ENCODE measurements at places on chromosomes 11 and 22.

GRCh38 chr22:24290459-24290858 is 19.8 kb downstream of the SPECC1L start:
- DNase-seq = no peak

DNA sequence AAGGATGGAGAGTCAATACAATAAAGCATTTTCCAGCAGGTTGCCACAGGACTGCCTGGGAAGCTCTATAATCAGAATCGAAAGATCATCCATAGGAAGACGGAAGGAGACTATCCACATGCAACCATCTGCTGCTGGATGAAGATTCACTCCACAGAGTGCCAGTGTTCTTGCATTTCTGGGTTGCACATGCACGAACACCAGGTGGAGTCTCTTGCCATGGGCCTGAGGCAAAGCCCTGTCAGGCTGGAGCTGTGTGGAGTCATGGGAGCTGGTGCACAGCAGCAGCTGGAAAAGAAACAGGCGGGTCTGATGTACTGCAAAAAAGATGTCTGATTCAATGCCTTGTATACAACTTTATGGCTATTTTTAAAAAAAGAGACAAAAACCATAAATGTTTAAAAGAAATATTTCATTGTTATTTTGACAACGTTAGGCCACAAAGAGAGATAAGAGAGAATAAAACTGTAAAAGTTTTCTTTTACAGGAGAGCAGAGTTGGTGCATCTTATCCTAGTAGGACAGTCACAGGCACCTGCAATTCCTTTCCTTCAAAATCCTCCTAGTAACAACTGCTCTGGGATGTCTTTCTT is 12.9 kb upstream of the FAT3 start:
- DNase-seq = no peak

DNA sequence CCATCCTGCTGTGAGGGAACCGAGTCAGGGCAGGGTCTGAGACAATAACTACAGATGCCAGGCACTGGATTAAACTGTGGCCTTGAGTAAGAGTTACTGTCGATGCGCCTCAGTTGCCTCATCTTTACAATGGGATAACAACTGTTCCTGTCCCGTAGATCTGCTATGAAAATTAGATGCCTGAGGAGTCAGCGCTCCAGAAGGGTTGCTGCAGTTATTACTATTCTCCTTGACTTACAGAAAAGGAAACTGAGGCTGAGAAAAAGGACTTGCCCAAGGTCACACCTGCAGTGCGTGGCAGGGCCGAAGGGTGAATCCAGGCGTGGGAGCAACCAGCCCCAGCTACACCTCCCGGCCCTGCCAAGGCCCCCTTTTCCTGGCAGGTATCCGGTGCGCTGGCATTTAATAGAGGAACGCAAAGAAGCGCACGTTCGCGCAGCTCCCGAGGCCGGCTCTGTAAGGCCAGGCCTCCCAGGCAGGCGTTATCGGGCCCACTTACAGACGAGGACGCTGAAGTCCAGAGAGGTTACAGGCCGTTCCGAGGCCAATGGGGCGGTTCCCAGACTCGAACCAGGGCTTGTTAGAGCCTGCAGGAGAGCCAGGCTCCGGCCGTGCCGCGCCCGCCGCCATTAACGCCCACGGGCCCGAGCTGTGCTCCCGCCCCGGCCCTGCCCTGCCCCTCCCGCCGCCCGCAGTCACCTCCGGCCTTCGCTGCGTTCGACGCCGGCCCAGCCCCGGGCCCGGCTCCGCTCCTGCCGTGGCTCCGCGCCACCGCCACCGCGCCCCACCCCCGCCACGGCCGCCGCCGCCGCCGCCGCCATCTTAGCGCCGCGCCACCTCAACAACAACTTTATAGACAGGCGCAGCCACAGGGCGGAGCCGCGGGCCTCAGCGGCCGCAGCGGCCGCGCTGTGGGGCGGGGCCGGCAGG is at the start of gene C11orf68:
C11orf68 (minus strand) TSS at position 852 of the 930 bp plus-strand sequence; CDS start at position 821, 31 bp downstream.
- no peak for DNase-seq

- DNase-seq = no peak
Observed at GRCh38 chr11:61626580-61627380, 45.9 kb upstream of the SYT7 start.

- DNase-seq = peak; percentile 21
Observed at GRCh38 chr11:67118181-67118766, 789 bp upstream of the KDM2A start.

GRCh38 chr22:39170825-39171622 is 18.5 kb upstream of the CBX7 start:
- DNase-seq = peak; percentile 69

- no peak for DNase-seq
Observed at GRCh38 chr22:17916226-17916889, 108.0 kb downstream of the MICAL3 start.

DNA sequence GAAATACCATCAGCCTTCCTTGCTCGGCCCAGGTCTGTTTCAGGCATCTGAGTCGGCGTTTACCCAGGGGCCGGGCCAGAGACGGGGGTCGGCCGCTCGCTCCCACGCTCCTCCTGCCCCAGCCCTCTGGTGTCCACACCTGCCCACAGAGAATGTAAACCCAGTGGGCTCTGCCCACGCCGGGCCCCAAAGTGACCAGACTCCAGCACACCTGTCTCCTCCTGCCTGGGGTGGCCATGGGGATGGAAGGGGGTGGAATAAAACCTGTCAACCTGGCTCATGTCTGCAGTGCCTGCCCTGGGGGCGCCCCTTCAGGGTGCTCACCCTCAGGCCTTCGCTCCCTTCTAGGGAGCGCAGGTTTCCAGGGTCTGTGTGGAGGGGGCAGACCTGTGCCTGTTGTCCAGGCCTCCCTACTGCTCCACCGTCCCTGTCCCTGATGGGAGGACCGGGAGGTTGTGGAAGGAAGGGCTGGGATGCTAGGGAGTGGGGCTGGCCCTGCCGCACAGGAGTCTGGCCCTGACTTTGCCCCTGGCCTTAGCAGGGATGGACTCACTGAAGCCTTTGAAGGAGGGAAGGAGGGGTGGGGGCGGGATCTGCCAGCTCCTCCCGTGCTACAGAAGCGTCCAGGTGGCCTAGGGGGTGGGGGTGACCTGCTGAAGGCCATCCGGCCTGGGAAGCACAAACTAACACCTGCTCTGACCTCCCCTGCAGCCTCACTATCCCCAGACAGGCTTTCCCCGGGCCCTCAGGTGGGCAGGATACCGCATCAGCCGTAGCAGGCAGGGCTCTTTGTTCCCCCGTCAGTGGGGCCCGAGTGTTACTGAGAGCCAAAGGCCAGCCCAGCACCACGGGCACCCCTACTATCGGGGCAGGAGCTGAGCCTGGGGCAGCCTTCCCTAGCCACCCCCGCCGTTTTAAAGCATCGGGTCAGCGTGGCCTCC is 14.7 kb upstream of the ARHGAP8 start:
- no peak for DNase-seq

- no peak for DNase-seq
Observed at GRCh38 chr22:23259916-23260644, 79.8 kb downstream of the BCR start.

DNA sequence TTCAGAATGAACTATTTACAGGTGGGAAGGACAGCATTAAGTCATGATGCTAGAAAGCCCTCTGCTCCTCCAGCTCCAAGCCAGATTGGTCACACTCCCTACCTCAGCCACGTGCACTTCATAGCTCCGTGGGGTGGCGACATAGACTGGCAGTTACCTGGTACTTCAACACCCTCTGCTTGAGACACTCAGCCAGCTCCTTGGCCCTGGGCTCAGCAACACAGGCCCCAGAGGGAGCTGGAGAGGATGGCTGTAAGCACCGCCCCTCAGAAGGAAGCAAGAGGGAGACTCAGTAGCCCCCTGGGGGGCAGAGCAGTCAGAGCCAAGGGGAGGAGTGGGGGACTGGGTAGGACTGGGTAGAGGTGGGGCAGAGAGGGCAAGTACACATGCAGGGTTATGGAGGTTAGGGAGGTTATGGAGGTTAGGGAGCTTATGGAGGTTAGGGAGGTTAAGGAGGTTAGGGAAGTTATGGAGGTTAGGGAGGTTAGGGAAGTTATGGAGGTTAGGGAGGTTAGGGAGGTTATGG is 102.1 kb upstream of the BID start:
- no peak for DNase-seq

DNA sequence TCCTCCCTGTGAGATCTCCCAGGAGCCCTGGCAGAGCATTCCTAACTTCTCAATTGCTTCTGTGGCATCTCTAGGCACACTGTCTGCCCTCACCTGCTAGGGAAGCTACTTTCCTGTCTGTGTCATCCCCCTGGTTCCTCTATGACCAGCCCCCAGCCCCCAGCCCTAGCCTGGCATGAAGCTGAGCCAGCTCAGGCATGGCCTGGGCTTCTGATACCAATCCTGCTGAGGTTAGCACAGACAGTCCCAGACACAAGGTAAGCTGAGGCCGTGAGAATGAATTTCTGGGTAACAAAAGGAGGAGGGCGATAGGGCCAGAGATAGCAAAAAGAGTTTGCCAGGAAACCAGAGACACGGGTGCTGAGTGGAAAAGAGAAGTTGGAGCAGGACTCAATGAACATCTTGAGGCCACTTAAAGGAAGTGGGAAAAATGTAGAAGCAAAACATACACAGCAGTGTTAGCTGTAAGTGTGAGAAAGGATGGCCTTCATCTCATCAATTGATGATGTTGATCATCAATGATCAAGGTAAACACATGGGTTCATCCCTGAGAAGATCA is 87.6 kb upstream of the PICALM start:
- no peak for DNase-seq

DNA sequence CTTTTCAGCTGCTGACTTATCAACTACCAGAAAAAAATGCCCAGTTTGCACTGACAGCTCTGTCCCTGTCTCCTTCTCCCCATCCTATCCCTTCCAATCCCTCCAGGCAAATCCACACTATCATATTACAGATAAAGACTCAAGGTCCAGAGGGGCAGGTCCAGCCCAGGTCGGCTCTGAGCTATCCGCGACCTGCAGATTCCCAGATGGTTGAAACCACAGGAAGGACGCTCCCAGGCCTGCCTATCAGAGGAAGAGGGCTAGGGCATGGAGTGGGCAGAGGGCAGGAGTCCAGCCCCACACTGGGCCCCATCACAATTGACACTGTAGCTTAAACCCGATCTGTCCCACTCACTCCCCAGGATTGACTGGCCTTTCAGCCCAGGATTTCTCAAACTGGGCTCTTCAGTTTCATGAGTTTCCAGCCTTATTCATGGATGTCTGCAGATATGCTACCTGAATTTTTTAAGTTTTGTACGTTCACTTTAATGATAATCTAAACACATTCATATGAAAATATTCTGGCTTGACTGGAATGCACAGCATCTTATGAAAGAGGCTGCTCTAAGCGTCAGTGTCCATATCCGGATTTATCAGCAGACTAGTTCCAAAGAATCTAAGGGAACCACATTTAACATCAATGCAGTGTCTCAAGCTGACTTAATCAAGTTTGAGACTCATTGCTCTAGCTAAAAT is 16.4 kb upstream of the FCHSD2 start:
- no peak for DNase-seq

GRCh38 chr11:20355221-20356219 is 8.0 kb upstream of the HTATIP2 start:
- no peak for DNase-seq

DNA sequence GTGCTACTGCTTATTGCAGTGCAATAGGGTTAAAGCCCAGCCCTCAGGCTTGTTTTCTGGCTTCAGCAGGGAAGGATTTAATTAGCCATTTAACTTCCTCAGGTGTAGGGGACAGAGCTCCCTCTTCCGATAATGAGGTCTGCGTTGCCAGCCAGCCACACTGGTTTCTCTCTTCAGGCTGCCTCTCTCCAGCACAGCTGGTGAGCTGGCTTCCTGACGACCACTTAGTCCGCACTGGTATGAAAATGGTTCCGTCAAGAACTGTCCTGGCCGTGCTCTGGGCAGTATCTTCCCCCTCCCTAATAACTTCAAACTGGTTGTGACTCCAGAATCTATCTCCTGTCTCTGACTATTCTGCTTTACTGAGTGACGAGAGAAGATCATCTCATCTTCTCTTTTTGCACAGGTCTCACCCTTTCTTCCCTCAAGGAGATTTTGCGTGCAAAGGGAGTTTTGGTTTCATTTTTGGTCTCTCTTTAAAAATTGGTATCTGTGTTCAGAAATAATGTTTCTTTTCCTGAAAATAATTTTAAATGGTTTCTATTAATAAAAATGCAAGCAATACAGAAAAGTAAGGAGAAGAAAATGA is 49.2 kb downstream of the CNTN5 start:
- DNase-seq = no peak

DNA sequence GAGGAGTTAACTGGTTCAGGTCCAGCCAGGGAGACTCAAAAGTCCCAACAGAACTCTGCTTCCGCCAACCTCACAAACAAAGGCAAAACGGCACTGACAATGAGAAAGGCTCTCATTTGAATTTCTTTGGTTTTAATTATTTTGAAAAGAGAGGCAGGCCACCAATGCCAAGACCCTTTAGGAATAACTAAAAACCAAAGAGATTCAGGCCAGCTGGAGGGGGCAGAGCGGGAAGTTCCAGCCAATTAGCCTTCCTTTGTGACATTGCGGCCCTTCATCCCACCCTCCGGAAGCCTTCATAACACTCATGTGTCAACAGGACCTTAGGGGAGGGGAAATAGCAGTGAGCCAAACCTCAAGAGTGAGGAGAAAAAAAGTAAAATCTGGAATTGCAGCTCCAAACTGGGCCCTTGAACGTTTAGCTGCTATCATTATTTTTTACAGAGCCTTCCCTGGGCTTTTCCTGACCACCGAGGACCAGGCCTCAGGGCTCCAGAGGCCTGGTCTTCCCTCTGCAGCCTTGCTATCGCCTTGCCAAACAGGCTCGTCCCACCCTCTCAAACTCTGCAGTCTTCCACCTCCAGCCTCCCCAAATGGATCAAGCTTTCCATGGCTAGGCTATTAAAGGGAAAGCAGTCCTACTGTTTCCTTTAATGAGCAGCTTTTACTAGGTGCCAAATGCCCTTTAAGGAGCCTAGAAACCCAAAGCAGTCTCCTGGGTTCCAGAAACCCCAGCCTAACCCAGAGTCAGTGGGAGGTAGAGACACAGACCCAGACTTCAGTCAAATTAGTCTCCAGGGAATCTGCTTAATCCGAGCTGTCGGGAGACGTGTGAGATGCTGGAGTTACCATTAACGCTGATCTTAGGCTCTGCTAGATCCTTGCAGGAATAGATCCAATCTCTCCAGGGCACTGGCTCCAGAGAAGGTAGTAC is 114.2 kb downstream of the CCDC34 start:
- no peak for DNase-seq

DNA sequence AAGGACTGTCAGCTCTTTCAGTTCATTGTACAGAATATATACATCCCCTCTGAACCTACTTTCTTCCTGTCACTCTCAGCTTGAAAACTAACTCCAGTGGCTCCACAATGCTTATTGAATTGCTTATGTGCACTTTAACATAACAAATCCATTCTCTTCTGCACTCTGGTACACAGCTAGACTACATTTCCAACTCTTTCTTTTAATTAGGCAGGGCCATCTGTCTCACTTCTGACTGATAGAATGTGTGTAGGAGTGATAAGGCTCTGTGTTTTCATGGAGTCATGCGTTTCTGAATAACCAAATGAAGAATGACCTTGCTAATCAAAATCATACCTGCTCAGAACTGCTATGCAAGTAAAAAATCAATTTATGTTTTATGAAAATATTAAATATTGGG is 278.5 kb upstream of the CCDC179 start:
- DNase-seq = no peak

GRCh38 chr11:120137187-120137610 is 714 bp downstream of the TRIM29 start:
- DNase-seq = no peak

Data from stimulated activated CD8-positive, alpha-beta memory T cell treated with anti-CD3 and anti-CD28 coated beads, Interleukin-7, amount 100 ng/mL, for 1 hour (primary cell).